ENCODE measurements at places on chromosomes 4 and X.

DNA sequence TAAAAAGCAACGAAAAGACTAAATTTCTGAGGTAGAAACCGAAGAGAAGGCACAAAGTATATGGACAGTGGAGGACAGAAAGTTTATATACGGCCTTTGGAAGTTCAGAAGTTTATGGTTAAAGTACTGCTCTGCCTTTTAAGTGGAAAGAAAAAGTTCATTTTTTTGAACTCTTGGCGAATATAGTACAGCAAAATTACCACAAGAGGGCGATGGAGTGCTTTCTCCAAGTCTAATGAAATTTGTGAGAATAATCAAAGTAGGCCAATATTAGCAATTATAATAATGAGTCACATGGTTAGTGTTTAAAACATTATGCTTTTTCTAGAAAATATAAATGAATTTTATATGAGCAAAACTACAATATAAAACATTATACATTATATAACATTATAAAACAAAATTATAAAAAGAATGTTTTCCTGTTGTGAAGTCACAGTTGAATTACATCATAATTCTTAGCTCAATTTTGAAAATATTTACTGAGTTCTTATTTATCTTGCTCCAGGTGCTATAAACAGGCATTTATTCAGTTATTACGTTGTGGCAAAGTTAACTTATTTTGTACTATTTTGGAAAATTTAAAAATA, 136.2 kb upstream of the BMPR1B start:
- DNase-seq: no peak

DNA sequence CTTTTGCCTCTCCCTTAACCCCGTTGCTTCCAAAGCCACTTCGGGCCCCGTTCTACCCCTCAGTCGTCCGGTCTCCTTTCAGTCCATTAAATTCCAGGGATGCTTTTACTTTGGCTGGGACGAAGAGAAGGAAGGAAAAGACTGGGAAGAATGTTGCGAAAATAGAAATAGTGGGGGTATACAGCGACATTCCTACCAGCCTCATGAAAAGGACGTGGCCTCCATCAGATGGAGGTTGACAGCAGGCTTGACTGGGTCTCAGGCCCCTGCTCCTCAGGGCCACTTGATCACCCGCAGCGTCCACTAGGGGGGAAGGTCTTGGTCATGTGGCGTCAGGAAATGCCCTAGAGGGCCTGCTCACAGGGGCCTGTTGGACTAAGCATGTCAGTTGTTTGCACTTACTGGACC, 657 bp upstream of the ANKRD50 start:
- peak; percentile 63 for DNase-seq

GRCh38 chrX:70176938-70177533, at the start of gene DGAT2L6:
Gene DGAT2L6, plus strand, starts transcription at chrX:70177483. Its CDS starts 100 bp downstream, at chrX:70177583.
- DNase-seq: no peak

GRCh38 chr4:138925495-138925894, 90.1 kb upstream of the NOCT start:
- no peak for DNase-seq

DNA sequence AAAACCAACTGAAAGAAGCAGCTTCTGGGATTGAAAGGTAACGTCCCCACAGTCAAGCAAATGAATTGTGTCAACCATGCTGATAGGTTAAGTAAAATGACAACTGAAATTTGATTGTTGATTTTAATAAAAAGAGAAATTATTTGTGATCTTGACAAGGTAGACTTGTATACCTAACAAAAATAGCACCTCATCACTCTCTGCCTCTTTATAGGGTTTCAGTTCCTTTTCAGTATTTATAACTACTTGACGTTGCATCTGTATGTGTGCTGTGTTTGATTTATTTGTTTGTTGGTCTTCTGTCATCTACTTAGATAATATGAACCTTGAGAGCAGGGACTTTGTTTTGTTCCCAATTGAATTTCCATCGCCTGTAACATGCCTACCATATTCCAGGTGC, 7.9 kb upstream of the PPP3CA start:
- DNase-seq: no peak

- no peak for DNase-seq
Measured at GRCh38 chrX:39985551-39985950, 112.2 kb downstream of the BCOR start.

DNA sequence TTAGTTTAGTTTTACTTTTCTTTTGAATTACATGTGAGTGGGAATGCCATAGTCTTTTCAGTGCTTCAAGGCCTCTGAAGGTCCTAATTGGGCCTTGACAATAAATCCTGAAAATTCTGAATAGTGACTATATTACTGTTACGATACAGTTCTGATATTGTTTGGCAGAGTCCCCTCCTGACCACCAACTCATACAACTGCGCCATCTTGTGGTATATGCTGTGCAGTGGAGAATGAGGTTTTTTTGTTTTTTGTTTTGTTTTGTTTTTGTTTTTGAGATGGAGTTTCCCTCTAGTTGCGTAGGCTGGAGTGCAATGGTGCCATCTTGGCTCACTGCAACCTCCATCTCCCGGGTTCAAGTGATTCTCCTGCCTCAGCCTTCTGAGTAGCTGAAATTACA, 56.6 kb upstream of the CHRDL1 start:
- DNase-seq: no peak

DNA sequence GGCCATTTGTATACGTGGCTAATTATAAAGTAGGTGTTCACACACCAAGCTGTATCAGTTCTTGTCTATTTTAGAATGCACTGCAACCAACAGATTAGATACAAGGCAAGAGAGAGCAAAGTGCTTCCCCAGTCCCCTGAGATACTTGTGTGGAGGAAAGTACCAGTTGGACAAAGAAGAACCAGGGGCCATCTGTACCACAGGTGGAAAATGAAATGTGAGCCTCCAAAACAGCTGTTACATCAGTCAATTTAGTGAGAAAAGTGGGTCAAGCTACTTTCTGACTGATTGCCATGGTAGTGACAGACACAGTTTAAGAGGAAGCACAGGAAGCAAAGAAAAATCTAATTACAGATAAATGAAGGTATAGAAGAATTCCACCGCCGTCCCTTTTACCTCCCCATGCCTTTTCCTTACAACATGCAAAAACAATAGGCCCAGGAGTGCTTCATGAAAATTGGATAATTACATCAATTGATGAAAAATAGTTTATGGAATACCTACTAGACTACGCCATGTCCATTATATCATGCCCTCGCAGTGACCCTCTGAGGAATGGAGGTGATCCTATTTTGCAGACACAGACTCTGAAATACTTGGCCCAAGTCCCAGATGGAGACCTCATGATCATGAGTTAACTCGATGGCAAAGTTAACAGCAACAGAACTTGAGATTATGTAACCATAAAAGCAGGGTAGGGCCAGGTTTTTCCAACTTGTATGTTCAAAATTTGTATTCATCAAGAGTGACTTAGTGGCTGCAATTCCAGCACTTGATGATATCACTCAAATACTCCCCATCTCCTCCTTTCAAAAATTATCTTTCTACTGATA, 15.8 kb downstream of the SMPX start:
- no peak for DNase-seq

DNA sequence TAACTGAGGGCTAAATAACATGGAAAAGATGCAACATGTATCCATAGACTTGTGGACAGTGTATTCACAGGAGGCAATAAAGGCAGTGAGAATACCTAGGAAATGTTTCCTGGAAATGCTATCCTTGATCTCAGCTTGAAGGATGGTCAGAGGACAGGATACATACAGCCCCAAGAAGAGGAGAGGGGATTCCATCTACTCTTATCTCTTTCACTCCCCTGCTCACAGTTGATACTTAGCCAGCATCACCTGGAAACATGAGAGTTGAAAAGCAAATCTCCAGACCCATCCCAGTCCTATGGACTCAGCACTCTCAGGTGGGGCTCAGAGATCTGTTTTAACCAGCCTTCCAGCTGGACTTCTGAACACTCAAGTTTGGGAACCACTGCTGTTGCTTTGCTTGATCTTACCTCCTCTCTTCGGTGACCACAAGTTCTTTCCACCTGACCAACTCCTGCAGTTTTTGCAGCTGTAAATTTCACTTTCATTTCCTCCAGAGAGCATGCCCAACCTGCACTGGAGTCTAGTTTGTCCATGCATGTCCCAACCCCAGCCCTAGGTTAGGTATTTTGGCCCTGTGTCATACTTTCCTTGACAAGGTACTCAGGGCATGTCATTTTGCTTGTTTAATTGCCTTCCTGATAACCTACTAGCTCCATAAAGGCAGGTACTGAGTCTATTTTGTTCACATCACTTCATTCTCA, 10.4 kb downstream of the RELL1 start:
- no peak for DNase-seq

DNA sequence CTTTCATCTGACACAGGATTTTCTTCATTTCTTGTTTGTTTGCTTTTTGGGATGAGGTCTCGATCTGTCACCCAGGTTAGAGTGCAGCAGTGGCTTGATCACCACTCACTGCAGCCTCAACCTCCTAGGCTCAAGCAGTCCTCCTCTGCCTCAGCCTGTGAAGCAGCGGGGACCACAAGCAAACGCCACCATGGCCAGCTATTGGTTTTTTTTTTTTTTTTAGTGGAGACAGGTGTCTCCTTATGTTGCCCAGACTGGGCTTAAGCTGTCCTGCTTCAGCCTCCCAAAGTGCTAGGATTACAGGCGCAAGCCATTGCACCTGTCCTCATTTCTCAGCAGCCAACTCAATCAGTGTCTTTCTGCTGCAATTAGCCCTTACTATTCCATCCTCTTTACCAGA, 10.3 kb downstream of the SPRY1 start:
- DNase-seq: no peak

DNA sequence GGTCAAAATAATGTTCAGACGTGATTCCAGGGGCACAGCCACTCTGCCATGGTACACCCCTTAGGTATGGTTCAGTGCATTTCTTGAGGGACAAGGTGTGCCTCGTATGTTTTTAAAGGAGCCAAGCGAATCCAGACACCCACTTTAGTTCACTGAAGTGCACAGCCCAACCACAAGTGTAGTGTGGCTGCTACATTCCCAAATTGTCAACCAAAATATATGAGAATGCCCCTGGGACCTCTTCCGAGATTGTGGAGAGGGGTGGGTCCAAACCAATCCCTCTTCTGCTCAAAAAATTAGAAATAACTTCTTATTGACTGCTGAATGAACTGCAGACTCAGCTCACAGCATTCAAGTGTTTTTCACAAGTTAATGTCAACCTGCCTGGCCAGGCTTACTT, 7.4 kb upstream of the BRS3 start:
- no peak for DNase-seq

DNA sequence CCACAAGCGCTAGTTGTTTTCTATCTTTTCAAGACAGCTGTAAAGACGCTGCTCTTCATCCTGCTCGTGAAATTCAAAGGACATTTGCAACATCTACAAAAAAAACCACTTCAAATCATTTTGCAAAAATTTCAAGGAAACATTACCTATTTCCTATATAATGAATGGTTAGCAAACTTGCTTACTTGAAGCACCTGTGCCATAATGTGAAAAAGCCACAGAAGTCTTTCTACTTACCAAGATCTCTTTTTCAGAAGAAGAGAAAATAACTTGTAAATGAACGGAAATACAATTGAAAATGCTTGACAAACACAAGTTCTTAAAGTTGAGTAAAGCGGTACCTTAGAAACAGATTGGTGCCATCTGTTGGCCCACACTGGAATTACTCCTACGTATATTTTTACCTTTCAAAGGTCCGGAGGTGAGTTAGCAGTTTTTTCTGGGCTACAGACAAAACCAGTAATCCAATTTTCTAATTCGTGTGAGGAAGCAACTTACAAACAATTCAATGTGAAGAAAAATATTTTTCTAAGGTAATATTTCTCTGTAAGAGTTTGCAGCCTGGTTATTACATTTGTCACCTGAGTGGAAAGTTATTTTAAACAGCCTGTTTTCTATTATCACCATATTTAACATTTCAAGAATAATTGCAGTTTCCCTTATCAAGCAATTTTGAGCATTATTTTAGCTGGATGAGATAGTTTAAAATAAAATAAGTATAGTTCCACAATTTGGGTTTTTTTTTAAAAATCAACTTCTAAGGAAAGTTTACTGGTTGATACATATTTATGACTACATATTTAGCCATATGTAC, at the start of gene TLR6:
TLR6 (minus strand) TSS at position 294 of the 814 bp plus-strand sequence. CDS start 27,344 bp downstream, outside the sequence.
- peak; percentile 63 for DNase-seq

DNA sequence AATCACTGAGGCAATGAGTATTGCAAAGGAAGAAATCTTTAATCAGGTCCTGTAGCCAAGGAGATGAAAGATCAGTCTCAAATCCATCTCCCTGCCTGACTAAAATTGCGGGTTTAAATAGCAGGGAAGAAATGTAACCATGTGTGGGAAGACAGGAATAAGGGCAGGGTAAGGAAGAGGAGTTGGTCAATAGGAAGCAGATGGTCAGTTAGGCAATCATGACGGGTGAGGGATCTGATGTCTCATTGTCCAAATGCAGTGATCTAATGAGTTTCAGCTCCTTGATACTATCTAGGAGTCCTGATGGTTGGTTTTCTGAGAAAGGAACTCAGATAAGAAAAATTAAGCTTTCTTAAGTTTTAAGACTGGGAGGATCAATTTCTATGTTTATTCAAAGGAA, 200.8 kb downstream of the SPATA18 start:
- no peak for DNase-seq

- no peak for DNase-seq
Measured at GRCh38 chrX:131801066-131801465, 222.0 kb upstream of the STK26 start.
